ENCODE measurements at places on chromosomes 16 and 17. TPM values are rescaled to one million over a fixed set of nuclear protein-coding genes. Genes with fewer than 3 reads are reported as not detected.
A peak's percentile ranks its signal among the peaks of the same experiment; 100 is the strongest.

Gene CCL1
- polyA plus RNA-seq, result not detected

Gene ACSM2A
- not detected for polyA plus RNA-seq

Gene CACNG5
- not detected for polyA plus RNA-seq

Gene ZNF48
- 5.7 TPM for polyA plus RNA-seq

DNA sequence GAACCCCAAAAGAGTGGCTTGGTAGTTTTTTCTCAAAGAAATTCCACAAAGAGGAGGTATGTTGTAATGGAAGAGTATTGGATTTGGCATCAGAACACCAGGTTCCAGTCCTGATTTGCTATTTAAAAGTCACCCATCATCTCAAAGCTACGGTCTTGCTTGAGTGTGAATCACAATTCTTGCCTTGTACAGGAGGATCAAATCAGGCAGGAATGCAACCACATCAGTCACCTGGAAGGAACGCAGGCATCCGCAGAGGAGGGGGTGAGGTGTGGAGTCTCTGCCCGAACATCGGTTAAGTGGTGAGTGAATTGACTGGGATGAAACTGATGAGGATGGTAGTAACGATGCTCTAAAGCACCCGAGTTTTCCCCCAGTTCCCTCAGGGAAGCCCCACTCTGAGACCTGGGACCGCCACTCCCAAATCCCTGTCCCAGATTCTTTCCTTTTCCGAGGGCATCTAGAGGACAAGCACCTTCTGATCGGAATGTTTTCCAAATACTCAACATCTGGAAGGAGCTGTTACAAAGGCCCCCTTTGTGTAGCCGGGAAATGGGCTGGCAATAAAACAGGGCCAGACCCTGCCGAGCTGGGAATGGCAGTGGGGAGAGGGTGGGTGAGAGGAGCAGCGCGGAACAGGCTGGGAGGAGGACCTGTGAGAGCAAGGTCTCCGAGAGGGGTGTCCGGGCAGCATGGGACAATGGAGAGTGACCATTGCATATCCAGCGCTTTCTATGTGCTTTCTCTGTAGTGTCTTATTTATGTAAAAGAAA, 469.6 kb downstream of the SLC39A11 start:
- H3K27me3 ChIP-seq, result no peaks in the 10 kb centered on the region
- no peak overlapping the region for H3K4me3 ChIP-seq
- no peaks in the 10 kb centered on the region for H3K4me1 ChIP-seq
- DNase-seq, result no peak

DNA sequence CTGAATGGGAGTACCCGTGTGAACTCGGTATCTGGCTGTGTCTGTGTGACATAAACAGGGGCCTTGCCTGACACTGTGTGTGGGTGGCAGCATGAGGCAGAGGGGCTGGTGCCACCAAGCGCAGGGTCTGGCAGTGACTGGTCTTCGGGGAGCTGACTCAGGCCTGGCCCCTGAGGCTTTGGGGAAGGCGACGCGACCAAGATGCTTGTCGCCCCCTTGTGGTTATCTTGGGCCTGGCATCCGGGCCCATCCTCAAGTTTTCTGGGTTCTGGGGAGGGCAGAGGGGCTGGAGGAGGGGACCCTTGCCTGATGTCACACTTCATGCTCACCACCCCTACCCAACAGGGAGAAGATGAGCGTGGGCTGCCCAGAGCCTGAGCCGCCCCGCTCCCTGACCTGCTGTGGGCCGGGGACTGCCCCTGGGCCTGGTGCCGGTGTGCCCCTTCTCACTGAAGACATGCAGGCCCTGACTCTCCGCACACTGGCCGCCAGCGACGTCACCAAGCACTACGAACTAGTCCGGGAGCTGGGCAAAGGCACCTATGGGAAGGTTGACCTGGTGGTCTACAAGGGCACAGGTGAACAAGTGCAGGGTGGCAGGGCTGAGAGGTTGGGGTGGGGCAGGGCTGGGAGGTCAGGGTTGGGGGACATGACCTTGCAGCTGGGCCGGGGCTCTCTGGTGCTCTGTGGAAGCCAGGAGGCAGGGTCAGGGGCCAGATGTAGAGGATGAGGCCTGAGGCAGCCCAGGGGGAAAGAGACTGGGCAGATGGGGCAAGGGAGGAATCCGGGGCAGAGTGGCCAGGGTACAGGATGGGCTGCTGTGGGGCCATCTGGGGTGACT, 24.9 kb downstream of the SBK1 start:
- peak; percentile 90 for DNase-seq
- H3K27me3 ChIP-seq, result no peaks in the 10 kb centered on the region
- H3K4me3 ChIP-seq, result no peak overlapping the region
- no peak overlapping the region for H3K27ac ChIP-seq

DNA sequence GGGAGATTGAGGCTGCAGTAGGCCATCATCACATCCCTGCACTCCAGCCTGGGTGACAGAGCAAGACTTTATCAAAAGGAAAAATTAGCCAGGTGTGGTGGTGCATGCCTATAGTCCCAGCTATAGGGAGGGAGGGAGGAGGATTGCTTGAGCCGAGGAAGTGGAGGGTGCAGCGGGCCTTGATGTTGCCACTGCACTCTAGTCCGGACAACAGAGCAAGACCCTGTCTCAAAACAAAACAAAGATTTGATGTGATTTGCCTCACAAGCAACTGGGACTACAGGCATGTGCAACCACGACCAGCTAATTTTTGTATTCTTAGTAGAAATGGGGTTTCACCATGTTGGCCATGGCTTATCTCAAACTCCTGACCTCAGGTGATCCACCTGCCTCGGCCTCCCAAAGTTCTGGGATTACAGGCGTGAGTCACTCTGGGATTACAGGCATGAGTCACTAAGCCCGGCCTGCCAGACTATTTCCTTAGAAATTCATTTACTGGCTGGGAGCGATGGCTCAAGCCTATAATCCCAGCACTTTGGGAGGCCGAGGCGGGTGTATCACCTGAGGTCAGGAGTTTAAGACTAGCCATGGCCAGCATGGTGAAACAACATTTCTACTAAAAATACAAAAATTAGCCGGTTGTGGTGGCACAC, 11.5 kb downstream of the UBE2G1 start:
- no peak overlapping the region for H3K27ac ChIP-seq
- H3K36me3 ChIP-seq, result no peaks in the 10 kb centered on the region
- no peak for DNase-seq
- peaks cover 46% of the 10 kb centered on the region for H3K4me1 ChIP-seq
- no peak overlapping the region for H3K4me3 ChIP-seq
- no peaks in the 10 kb centered on the region for H3K27me3 ChIP-seq

- H3K36me3 ChIP-seq, result peaks cover 12% of the 10 kb centered on the region
- peaks cover 53% of the 10 kb centered on the region for H3K4me1 ChIP-seq
- H3K27me3 ChIP-seq, result no peaks in the 10 kb centered on the region
- no peak for DNase-seq
- no peak overlapping the region for H3K4me3 ChIP-seq
These were observed 28.0 kb downstream of the ZCCHC14 start for GRCh38 chr16:87464691-87465300.

- DNase-seq, result no peak
- H3K4me3 ChIP-seq, result no peak overlapping the region
- no peak overlapping the region for H3K27ac ChIP-seq
- H3K4me1 ChIP-seq, result peaks cover 6% of the 10 kb centered on the region
These were observed 3.9 kb upstream of the BIRC5 start for GRCh38 chr17:78210111-78210510.

DNA sequence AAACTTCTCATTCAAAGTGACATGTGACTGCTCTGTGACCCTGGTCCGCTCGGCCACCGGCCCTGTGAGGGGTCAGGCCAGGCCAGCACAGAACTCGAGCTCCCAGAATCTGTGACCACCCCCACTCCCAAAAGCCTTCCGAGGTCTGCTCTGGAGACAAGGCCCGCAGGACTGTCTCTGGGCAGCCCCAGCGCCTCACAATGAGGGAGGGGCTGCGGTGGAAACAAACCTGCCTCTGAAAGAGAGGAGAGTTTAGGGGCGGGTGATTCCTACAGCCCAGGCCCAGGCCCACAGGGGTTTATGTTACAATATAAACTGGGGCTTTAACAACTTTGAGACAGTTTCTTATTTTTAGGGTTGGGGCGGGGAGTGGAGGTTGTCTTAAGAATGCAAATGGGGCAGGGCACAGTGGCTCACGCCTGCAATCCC, 19.9 kb downstream of the IGFBP4 start:
- peak overlapping the region; percentile 40 for H3K27ac ChIP-seq
- DNase-seq, result no peak
- H3K36me3 ChIP-seq, result no peaks in the 10 kb centered on the region
- no peak overlapping the region for H3K4me3 ChIP-seq
- H3K27me3 ChIP-seq, result no peaks in the 10 kb centered on the region

DNA sequence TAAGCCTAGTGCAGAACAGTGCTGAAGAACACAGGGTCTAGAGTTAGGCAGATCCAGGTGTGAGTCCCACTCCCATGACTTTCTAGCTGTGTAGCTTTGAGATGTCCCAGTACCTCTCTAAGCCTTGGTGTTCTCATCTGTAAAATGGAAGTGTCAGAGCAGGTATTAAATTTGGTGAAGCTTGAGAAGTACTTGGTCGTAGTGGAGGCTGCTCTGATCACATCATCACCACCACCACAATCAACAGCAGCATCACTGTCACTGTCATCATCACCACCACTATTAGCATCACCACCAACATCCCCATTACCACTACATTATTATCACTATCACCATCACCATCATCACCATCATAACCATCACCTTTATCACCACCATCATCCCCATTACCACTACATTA, 132.1 kb downstream of the CMIP start:
- peaks cover 10% of the 10 kb centered on the region for H3K4me1 ChIP-seq
- H3K27ac ChIP-seq, result no peak overlapping the region
- DNase-seq, result no peak
- no peak overlapping the region for H3K4me3 ChIP-seq

- H3K4me3 ChIP-seq, result peak overlapping the region; percentile 45
- peaks cover 34% of the 10 kb centered on the region for H3K4me1 ChIP-seq
- H3K27me3 ChIP-seq, result no peaks in the 10 kb centered on the region
- H3K27ac ChIP-seq, result peak overlapping the region; percentile 77
- H3K36me3 ChIP-seq, result peaks cover 50% of the 10 kb centered on the region
- DNase-seq, result peak; percentile 85
These were observed 27.8 kb downstream of the GNPTG start for GRCh38 chr16:1379304-1380076.
